ENCODE measurements at places on chromosomes 11 and 22.

DNA sequence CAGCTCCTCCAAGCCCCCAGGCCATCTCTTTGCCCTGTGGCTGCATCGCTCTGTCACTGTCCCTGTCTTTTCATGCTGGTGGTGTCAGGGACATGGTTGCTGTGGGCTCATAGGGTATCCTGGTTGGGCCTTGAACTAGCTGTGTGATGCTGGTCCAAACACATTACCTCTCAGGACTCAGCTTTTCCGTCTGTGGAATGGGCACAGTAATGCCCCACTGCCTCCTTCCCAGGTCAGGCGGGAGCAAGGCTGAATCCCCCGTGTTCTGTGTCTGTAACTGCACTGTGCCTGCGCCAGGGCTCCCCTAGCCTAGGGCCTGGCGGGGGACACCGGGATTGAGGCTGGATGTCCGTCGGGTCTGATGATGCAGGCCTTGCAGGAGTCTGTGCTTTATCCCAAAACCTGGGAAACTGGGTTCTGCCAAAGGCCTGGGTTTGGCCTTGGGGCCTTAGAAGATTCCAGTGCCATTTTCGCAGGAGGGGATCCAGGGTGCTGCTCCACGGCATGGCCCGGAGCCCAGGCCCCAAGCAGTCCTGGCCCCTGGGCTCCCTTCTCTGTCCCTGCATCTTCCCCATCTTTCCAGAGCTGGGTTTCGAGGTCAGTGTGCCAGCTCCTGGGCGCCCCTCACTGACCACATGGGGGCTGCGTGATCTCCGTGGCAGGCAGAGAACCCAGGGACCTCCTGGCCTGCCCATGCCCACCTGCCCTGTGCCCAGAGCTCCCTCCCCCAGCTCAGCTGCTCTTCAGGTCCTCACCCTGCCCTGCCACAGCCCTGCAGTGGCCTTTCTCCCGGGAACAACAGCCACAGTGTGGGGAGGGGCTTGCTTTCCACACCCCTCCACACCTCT lies 32.7 kb upstream of the CELSR1 start:
- no peak for DNase-seq

GRCh38 chr22:20102203-20102780 lies 13.6 kb upstream of the RANBP1 start:
- DNase-seq, result no peak

GRCh38 chr11:28259177-28259843 lies 151.1 kb downstream of the METTL15 start:
- no peak for DNase-seq

DNA sequence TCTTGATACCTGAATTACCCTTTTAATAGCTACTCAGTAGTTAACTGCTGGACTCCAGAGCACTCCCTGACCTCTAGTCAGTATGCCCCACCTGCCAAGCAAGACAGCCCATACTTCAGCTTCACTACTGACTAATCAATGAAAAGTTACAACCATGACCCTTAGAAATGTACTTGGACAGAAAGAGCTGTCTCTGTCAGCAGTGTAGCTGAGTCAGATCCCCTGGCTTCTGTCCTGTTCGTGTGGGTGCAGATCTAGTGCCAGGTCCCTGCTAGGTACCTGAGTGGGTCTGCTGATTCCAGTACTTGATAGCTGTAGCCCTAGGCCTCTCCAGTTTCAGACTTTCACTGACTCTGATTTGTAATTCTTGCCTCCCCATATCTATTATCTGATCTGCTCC lies 265.8 kb upstream of the POU2AF2 start:
- DNase-seq, result no peak

DNA sequence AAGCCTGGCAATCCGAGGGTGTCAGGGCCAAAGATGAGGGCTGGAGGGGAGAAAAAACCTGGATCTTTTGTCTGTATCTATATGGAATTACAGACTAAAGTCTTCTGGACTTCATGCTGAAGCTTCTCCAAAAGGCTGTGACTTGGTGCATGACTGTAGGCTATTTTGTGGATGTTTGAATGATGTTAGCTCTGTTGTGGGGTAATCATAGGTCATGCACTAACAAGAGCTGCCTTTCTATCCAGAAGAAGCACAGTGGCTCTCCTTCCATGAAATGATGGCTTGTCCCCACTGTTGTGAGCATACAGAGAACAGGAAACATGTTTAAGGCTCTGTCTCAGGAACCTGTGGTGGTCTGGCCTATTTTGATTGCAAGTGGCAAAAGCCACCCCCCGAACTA lies 263.3 kb upstream of the PLET1 start:
- DNase-seq, result no peak

DNA sequence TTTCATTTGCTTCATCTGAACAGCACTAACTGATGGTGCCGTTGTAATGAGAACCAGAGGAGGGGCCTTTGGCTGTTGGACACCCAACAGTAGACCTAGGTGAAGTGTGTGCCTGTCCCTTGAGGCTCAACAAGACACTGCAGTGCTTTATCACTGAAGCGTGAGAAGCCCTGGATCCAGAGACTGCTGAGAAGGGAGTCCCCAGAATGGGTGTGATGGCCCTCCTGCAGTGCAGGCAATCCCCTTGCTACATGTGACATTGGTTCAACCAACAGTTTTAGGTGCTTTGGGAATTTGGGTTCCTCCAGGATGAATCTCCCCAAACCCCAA lies 125.6 kb downstream of the BRD1 start:
- no peak for DNase-seq

- DNase-seq, result no peak
Observed at GRCh38 chr11:125373426-125374391, 122.4 kb downstream of the FEZ1 start.

DNA sequence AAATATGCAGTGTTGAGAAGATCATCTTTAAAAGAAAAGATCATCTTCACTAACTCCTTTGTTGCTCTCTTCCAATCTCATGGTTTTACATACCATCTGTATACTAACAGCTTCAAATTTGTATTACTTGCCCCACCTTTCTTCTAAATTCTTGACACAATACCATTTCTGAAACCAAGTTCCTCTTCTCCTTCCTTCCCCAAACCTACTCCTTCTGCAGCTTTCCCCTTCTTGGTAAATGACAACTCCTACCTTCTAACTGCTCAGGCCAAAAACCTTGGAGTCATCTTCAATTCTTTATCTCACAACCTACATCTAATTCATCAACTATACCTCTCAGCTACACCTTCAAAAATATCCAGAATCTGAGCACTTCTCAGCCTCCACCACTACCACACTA lies 9.3 kb downstream of the PRCP start:
- DNase-seq, result no peak

DNA sequence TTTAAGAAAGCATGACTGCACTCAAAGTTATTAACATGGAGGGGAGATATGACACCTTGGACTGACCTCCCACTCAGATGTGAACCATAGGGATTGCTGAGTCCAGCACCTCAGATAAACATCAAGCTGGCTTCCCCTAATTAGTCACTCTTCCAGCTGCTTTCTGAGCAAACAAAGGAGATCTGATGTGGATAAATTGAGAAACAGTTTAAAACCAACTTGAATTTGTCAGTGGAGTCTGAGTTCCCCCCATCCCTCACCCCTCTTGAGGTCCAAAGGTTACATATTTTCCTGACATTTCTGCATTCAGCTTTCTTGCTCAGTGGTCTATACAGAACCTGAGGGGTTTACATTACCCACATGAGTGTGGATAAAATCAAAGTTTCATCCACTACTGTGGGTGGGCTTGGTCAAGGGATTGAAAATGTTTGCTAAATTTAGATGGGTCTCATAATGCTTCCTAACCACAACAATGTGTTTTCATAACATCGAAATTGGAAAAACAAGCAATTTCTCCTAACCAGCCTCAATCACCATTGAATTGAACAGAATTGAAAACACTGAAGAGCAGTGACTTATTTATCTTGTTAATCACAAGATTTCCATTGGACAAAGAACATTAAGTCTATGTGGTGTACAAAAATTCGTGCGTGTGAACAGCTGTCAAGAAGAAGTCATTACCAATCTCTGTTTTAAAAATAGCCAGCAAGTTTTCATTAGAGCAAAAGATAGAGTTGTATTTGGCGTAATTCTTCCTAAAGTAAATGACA lies 292.3 kb downstream of the METTL15 start:
- no peak for DNase-seq

- DNase-seq, result no peak
Observed at GRCh38 chr11:121207485-121208115, 85.0 kb upstream of the SC5D start.

DNA sequence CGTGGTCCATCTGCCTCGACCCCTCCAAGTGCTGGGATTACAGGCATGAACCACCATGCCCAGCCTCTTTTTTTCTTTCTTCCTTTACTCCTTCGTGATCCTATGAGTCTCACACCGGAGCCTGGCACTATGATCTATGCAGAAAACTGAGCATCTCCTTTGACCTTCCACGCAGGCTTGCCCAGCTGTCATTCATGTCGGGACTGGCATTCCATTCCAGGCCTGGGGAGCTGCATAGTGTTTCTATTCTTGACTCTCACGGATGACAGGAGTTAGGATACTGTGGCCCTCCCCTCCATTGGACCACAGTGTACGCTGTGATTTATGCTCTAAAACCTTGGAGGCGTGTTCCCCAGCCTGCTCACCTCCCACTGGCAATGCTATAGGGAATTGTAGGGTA lies 611.8 kb downstream of the BRD1 start:
- DNase-seq, result no peak

GRCh38 chr22:38345782-38346181 lies 28.5 kb upstream of the CSNK1E start:
- no peak for DNase-seq

GRCh38 chr22:39359659-39360195 lies 9.9 kb downstream of the SYNGR1 start:
- DNase-seq, result no peak

DNA sequence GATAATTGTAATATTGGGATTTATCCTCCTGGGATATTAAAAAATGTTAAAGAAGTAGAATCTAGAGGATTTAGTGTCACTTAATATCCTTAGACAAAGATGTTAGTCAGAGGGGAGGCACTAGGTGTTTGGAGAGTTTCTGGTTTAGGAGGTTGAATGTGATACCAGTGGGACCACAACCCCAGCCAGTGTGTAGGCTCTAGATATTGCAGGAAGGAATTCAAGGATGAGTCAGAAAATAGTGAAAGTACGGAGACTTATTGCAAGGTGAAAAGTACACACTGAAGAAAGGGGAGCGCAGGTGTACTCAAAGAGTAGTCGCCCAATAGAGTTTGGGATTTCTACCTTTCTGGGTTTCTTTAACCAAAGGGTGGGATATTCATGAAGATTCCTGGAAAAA lies 5.7 kb upstream of the TMEM41B start:
- no peak for DNase-seq

DNA sequence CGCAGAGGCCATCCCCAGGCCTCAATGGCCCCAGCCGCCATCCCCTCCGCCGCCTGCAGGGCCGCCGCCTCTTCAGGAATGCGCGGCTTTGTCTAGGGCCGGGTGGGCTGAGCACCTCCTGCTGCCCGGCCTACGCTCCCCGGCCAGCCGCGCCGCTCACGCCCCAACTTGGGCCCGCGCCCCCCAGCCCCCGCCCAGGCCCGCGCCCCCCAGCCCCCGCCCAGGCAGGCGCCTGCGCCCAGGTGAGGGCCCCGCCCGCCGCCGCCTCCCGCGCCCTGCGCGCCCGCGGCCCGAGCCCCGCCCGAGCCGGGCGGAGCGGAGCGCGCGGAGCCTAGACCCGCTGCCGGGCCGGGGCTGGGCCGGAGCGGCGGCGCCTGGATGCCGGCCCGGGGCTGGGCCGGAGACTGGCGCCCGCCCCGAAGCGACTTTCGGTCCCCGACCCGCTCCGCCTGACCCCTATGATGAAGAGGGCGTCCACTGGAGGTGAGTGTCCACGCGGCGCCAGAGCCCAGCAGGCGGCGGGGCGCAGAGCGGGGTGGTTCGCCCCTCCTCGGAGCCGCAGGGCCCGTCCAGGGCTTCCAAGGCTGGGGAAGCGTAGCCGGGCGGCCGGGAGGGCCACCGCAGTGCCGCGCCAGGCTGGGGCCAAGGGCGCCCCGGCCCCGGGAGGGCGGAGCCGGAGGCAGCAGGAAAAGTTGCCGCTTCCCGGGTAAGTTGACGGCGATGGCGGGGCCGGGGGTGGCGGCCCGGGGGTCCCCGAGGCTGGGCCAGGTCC lies 34.3 kb upstream of the PRODH start:
- no peak for DNase-seq

- no peak for DNase-seq
Observed at GRCh38 chr11:70418130-70418529, 19.8 kb downstream of the CTTN start.

DNA sequence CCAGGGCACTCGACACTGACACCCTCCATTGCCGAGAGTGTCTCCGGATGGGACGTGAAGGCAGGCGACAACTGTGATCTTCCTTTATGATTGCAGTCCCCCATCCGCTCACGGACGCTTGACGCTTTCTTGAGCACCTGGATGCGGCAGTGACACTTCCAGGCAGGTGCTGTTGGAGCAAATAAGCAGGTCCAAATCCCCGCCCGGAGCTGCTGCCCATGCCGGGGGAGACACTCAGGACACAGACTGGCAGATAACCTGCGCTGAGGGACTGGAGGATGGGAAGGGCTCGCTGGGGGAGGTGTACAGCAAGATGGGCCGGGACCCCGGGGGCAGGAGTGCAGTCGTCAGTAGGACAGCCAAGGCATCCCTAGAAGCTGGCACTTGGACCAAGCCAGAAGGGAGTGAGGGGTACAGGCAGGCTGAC lies 1403.5 kb downstream of the BRD1 start:
- DNase-seq, result no peak

DNA sequence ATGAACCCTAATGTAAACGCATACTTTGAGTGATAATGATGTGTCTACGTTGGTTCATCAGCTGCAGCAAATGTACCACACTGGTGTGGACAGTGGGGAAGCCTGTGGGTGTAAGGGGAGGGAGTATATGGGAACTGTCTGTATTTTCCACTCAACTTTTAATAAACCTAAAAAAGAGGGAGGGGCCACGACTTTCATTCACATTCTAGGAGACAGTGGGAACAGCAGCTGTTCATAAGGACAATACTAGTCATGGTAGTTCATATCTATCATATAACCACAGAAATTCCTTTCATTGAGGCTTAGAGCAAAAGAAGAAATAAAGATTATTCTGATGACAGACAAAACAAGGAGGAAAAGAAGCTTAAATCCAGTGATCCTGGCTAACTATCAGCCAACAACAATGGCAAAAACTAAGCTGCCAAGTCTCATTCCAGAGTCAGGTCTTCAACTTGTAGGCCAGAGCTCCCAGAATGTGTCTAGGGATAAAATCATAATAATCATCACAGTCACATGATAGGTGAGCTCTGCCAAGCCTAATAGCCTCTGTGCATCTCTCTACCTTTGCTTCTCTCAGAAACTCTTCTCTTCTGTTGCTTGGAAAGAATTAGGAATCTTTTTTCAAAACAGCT lies 59.4 kb upstream of the CHRM4 start:
- DNase-seq, result no peak

DNA sequence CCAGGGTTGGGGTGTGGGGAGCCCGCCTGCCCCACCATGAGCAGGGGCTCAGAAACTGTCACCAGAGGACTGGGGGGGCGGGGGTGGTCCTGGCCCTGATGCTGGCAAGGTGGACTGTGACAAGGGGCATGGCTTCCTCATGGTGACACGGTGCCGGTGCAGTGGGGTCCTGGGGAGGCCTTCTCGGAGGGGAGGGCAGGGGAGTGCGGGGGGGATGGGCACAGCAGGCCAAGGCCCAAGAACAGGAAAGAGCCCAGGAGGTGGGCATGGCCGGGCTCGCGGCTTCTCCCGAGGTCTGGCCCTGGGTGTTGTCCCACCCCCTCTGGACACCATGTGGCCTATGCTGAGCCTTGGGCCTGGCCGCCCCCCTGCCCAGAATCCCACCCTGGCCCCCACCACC lies 47.2 kb downstream of the MOB2 start:
- no peak for DNase-seq

GRCh38 chr11:107623183-107623582 lies 32.2 kb downstream of the ELMOD1 start:
- DNase-seq, result no peak
